ENCODE measurements at places on chromosomes 1 and 21. TPM values are rescaled to one million over a fixed set of nuclear protein-coding genes. Genes with fewer than 3 reads are reported as not detected.

TRIM45 gene
- 6.7 TPM for total RNA-seq

LYPD8 gene
- not detected for total RNA-seq

PRDM16 gene
- total RNA-seq = 0.07 TPM

TESK2 gene
- 3.3 TPM for total RNA-seq

PTAFR gene
- 0.54 TPM for total RNA-seq

CR1L gene
- not detected for total RNA-seq

MCOLN3 gene
- total RNA-seq = not detected

RNF186 gene
- total RNA-seq = not detected

SIK1 gene
- 14.2 TPM for total RNA-seq

S100A9 gene
- not detected for total RNA-seq

NCAM2 gene
- total RNA-seq = 4.3 TPM

WASF2 gene
- 47.0 TPM for total RNA-seq

DNA sequence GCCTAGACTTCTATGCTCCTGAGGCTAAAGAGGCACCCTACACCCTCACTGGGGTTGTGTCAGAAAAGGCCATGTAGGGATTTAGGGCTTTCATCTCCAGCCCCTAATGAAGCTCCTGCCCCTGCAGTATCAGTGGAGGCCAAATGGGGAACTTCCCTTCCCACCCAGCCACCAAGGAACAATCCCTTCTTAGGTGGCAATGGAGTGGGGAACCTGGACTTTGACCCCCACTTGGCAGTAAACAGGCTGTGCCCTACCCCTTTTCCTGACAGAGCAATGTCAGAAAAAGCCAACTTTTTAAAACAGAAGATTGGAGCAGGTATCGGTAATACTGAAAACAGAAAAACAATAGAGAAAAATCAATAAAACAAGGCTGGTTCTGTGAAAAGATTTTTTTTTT lies 35.5 kb upstream of the SLC19A2 start:
- DNase-seq = no peak

- DNase-seq = no peak
Observed at GRCh38 chr1:30083800-30084464, 639.5 kb downstream of the MATN1 start.

DNA sequence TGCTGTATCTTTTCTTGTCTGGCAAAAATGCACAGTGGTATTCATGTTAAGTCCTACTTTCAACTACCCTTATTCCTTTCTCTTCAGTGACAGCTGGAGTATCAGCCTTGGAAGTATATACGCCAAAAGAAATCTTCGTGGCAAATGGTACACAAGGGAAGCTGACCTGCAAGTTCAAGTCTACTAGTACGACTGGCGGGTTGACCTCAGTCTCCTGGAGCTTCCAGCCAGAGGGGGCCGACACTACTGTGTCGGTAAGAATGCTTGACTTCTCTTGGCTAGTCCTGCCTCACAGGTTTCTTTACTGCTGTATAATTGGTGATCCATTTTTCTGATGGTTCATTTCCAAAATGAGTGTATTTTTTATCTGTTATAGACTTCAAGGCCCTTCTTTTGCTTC lies 43.7 kb downstream of the MPZL1 start:
- no peak for DNase-seq

DNA sequence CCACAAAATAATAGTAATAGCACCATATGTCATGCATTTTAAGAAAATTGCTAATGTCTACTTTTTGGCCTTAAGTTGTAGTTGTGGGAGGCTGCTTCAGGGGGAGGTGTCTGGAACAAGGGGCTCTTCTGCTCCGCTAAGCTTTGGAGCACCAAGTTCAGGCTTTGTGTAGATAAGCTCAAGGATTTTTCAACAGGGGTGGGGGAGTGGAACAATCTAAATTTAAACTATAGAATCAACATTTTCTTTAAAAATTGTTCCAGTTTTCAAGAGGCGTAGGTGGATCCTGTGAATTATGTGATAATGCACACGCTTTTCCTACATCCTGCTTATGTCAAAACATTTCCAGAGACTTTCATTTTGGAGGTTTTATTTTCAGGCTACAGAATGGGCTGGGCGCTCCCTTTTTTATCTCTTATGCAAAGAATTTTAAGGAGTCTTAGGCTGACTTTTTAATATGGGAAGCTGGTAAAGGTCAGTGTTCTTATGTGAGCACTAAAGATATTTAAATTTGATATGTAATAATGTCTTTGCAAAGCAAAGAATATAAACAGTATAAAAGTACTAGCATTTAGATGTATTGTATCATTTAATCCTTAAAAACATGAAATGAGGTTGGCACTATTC lies 9.9 kb downstream of the ATP1A1 start:
- no peak for DNase-seq

GRCh38 chr1:89041119-89041641 lies 18.5 kb upstream of the GBP3 start:
- no peak for DNase-seq

- DNase-seq = no peak
Observed at GRCh38 chr1:163085904-163086268, 16.7 kb downstream of the RGS4 start.

DNA sequence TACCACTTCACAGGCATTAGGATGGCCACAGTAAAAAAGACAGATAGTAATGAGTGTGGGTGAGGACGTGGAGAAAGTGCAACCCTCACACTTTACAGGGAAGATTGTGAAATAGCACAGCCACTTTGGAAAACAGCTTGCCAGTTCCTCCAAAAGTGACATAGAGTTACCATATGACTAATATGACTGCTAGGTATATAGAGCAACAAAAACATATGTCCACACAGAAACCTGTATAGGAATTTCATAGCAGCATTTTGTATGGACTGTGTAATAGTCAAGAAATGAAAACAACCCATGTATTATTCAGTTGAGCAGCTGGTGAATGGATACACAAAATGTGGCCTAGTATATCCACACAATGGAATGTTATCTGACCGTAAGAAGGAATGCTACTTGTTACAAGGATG lies 30.4 kb upstream of the LBR start:
- no peak for DNase-seq

GRCh38 chr1:33563699-33564098 lies 91.3 kb downstream of the ZSCAN20 start:
- no peak for DNase-seq

- DNase-seq = no peak
Observed at GRCh38 chr21:45257673-45258341, 29.9 kb downstream of the POFUT2 start.

GRCh38 chr1:179550746-179551682 lies 24.7 kb downstream of the NPHS2 start:
- DNase-seq = no peak

- DNase-seq = peak; percentile 56
Observed at GRCh38 chr1:206685334-206685768, 646 bp downstream of the MAPKAPK2 start.

DNA sequence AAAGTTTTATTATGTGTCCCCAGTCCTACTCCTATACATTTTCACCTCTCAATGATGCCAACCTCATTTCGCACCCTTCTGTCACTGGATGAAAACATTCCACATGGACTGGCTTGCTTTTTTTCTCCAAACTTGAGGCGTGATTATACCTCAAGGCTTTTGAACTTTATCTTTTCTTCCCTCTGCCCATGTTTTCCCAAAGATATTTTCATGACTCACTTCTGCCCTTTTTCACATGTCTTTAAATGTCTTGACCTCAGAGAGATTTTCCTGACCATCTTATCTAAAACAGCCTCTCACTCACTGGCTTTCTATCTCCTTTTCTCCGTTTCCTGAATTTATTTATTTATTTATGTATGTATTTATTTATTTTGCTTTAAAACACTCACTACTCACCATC lies 659.0 kb downstream of the PTPRC start:
- no peak for DNase-seq

DNA sequence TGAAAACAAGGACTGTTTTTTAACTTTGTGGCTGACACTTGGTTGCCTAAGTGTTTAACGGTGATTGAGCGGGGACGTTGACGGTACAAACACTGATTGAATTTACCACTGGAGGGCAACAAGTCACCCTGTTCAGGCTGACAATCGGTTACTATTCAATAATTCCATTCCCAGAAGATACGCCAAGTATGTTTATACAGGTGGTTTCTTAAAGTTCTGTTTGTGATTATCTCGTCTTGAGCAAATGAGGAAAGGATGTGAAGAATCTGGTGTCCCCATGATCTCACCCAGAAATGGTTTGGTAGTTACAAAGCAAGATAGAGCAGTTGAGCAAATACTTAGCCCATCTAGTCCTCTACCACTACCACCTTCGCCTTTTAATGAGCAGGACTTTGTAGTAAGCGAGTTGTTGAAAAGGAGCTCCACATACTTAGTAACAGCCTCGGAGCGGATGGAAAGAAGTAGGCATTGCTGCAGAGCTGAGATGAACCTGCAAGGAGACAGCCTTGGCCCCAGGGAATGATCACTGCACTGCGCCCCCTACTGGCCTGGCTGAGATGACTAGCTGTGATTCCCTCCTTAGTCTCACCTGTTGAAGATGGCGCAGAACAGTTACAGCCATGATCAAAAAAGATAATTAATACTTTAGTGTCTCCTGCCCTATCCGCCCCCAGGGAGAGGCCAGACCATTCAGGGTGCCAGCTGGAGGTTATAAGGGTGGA lies 36.3 kb downstream of the IFNAR1 start:
- peak; percentile 81 for DNase-seq

- no peak for DNase-seq
Observed at GRCh38 chr1:40939320-40940059, 40.0 kb upstream of the CTPS1 start.

DNA sequence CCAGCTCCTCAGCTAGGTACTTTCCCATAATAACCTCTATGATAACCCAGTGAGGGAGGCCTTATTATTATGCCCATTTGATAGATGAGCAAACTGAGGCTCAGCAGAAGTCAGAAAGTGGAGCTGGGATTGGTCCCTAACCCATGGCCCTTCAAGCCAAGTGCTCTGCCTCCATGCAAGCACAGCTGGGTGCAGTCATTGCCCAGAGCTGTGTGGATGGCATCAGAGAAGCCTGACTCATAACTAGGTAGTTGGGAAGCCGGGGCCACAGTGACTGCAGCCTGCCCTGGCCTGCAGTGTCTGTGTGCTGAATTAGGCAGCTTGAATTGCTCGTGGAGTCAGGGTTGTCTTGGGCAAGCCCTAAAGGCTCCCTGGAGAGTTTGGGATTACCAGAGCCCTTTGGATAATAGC lies 89.9 kb upstream of the SLC2A1 start:
- DNase-seq = no peak

GRCh38 chr1:60345621-60346020 lies 272.1 kb upstream of the C1orf87 start:
- no peak for DNase-seq

DNA sequence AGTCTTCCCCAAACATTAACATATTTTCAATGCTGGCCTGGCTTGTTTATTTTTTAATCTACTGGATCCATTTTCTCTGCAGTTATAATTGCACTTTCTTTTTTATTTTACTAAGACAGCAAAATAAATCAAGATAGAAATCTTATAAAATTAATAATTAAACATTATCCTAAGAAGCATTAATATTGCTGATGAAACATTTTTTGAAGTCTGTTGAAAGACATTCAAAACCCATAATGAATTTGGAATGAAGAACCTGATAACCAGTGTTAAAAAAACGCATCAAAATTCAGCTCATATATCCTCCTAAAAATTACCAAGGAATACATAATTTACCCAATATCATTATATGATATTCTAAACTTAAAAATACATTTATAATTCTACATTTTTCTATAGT lies 675.7 kb upstream of the PRMT6 start:
- DNase-seq = no peak

DNA sequence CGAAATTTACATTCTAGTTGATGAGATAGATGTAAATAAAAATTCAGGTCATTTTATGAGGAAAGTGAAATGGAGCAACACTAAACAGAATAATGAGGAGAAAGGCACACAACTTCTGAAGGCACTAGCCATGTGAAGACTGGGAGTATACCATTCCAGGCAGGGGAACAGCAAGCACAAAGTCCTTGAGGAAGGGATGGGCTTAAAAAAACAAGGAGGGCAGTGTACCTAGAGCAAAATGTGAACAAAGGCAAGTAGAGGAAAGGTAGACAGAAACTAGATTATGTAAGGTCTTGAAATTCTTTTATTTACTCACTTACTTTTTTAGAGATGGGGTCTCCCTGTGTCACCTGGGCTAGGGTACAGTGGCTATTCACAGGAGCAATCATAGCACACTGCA lies 54.1 kb upstream of the LRIG2 start:
- DNase-seq = no peak

DNA sequence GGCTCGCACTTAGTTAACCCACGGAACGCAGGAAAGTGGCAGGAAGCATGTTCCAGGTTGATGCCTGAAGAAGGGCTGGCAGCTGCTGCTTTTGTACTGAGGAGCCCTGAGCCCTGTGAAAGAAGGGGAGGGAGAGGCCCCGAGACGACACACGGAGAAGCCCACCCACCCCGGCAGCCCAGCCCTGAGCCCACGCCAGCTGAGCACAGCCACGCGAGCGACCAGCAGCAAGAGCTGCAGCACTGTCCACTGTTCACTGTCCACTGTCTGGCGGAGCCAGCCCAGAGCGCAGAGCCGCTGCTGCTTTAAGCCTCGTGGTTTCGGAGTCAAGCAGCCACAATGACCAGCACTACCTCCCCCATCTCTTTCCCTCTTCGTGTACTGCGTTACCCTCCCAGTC lies 5.3 kb downstream of the LRRC47 start:
- DNase-seq = no peak

- DNase-seq = no peak
Observed at GRCh38 chr1:88298506-88298905, 385.6 kb upstream of the PKN2 start.

DNA sequence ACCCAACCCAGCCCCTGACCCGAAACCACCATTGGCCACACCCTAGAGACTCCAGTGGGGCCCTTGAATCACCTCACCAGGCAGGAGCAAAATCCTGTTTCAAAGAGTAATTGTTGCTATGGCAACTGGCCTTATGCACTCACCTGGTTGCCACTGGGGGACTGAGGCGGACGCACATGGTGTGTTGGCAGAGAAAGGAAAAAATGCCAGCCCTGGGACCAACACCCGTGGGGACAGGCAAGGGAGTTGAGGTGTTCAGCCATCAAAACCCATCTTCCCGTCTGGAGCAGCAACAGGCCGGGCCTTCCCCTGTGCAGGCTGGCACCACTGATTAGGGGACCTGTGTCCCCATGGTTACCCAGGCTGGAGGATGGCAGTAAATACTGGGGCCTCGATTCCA lies 395.8 kb upstream of the VAMP3 start:
- no peak for DNase-seq

DNA sequence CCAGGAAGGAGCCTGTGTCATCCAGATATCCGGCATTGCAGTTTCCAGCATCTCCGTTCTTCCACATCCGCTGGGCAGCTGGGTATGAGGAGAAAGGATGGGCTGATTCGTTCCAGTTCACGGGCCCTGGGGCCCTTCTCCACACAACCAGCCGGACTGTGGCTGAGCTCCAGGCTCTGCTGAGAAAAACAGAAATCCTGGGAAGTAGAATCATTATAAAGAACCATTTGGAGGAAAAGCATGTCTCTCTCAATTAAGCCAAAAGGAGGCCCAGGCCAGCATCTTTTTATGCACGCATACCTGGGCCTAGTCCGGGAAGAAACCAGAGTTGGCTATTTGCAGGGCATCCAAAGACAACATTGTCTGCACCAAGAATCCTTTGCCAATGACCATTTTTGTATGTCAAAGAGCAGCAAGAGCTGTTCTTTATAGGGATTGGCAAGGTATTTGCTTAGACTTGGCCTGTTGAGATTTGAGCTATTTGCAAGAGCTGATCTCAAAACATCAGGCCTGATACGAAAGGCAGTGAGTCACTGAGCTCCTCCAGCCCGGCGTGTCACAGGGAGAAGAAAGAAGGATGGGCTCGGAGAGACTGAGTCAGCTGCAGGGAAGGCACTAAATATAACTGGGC lies 84.9 kb upstream of the ARHGEF16 start:
- DNase-seq = no peak
